Heart left ventricle (tissue), 16 donors: ENCODE measurements at places on chromosomes 3 and 15.
A peak's percentile ranks its signal among the peaks of the same experiment; 100 is the strongest.

GRCh38 chr3:12959838-12960378 is 113.3 kb downstream of the IQSEC1 start:
- DNase-seq, result peak; percentile 70

DNA sequence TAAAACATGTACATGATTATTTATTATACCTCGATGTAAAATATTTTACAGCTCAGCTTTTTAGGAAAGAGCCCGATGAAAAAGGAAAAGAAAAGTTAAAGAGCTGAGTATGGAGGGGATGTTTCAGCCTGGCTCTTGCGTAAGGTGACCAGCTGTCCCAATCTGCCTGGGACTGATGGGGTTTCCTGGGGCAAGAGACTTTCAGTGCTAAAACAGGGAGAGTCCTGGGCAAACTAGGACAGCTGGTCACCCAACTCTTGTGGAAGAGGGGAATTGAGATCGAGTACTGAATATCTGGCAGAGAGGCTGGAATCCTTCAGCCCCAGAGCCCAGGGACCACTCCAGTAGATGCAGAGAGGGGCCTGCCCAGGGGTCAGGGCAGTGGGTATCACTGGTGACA is 21.0 kb downstream of the DUOX2 start:
- no peak for DNase-seq

DNA sequence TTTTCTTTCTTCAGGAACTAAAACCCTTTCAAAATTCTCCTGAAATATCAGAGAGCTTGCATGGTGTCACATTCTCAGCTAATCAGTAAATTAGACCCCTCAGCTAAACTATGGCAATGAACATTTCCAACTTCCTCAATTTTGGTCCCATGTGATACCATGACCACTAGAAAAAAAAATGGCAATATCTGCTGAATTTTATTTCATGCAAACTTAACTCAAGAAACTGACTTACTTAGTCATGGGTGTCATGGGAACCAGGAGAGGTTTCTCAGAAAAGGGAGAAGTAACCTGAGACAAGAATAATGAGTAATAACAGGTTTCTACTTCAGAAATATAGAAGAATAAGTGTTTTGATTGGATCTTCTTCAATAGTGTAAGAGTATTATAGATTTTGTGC is 784.6 kb upstream of the ALCAM start:
- DNase-seq, result no peak

DNA sequence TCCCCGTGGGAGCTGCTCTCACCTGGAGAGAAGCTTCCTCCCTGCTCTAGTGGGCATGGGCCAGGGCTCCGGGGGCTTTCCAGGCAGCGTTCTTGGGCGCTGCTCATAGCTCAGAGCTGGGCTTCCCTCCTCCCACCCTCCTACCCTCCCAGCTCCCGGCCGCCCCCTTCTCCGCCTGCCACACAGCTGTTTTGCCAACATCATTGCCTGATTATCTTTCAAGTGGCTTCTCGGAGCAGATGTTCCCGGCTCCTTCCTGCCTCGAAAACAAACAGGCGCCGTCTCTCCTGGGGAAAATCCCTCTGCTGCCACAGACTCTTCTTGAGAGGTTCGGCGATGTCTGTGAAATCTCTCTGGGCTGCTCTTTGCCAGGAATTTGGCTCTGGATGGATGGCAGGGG is 195.6 kb downstream of the RPLP1 start:
- DNase-seq, result no peak

GRCh38 chr3:106534206-106534605 is 665.4 kb upstream of the CBLB start:
- no peak for DNase-seq

- no peak for DNase-seq
Observed at GRCh38 chr15:40523611-40524010, 41.2 kb downstream of the CCDC32 start.
